ENCODE measurements at places on chromosomes 3 and 15.

GRCh38 chr3:178669758-178670157, 133.5 kb downstream of the KCNMB2 start:
- DNase-seq: no peak

GRCh38 chr3:48609088-48610005, at the start of gene UQCRC1:
UQCRC1 (minus strand) TSS chr3:48609646; CDS start chr3:48609620, 26 bp downstream.
- peak; percentile 97 for DNase-seq

DNA sequence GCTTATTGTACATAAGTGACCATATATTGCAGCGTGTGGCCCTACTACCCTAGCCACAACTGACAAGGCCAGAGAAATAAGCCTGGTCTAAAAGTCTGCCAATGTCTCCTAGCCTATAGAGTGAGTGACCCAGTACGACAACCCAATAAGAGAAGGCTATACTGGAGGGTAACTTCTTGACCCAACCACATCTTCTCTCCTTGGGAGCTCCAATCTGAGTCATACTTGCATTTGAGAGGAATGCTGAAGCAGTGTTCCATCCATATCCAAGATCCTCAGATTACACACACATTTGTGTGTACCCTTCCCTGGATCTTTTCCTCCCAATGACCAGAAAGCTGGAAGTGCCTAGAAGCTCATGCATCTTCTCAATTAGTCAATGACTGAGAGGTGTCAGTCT, 11.3 kb upstream of the STT3B start:
- DNase-seq: no peak

DNA sequence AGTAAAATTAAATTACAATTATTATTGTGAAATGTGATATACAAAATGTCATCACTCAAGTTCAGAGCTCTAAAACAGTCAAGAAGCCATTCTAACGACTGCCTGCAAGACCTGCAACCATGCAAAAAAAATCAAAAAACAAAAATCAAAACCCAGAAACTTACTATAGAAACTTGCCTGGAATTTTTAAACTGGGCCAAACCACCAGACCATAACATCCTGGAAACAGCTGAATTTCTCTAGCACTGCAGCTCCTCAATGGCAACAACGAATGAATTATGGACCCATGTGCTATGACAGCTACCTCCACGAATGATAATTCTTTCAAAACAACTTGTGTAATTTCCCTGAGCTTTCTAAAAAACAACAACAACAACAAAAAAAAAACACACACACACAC, 130.0 kb upstream of the KCNMB2 start:
- peak; percentile 44 for DNase-seq

DNA sequence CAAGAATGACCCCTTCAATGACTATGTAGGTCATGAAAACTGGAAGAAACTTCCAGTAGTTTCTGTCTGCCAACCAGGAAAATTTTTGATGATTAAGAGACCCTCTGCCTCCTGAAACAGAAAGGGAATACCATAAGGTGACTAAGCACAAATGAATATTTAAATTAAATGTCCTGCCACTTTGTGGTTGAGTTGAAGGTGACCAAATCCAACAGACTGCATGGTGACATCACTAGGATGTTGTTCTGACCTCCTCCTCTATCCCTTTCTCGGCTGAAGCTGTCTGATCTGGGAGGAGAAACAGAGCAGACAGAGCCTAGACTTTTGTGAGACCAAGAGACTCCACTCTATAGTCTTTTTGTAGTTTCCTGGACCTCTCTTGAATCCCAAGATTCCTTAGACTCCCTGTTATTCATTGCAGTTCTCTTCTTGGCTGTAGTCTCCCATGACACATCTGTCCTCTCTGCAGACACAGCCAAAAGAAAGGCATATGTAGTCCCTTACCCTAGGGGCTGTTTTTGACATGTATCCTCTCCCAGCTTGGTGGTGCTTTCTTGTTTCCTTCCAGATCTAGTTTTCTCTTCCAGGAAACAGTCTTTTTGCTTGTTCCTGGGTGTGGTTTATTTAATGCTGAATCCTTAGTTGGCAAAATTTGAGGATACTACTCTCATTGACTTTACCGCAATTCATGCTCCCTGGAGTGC, 55.2 kb upstream of the UBE3A start:
- no peak for DNase-seq

DNA sequence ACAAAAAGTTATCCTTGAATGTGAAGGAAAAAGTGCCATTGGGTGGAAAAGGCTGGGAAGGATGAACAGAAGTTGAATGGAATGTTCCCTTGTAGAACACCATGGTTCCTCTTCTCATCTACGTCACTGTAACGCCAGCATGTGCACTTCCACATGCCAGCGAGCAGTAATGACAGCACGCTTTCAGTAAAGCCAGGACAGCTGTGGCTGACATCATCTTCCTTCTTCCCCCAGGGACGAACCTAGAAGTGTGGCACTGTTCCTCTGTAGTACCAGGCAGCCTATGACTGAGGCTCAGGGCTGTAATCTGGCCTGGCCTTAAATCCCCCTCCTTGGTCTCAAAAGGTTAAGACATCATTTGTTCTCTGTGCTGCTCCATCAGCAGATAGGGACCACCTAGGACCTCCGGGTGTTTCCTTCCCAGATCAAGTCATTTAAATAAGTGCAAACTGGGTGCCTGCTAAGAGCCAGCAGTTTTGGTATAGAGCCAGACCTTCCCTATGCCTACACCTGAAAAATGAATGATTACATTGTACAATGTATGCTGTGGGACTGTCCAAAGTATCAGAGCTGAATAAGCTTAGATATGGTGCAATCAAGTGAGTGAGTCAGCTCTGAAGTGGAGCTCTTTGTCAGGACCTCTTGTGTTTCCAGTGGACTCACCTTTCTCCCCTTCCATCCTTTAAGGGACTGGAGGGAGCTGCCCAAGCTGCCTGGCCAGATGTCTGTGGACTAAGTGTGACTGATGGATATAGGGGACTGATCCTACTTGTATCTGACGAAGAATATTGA, 5.6 kb upstream of the SRPRB start:
- no peak for DNase-seq

- DNase-seq: no peak
Observed at GRCh38 chr15:40511093-40511471, 40.3 kb downstream of the CHST14 start.
